ENCODE measurements at places on chromosomes 1 and 21. TPM values are rescaled to one million over a fixed set of nuclear protein-coding genes. Genes with fewer than 3 reads are reported as not detected.
A peak's percentile ranks its signal among the peaks of the same experiment; 100 is the strongest.

DNA sequence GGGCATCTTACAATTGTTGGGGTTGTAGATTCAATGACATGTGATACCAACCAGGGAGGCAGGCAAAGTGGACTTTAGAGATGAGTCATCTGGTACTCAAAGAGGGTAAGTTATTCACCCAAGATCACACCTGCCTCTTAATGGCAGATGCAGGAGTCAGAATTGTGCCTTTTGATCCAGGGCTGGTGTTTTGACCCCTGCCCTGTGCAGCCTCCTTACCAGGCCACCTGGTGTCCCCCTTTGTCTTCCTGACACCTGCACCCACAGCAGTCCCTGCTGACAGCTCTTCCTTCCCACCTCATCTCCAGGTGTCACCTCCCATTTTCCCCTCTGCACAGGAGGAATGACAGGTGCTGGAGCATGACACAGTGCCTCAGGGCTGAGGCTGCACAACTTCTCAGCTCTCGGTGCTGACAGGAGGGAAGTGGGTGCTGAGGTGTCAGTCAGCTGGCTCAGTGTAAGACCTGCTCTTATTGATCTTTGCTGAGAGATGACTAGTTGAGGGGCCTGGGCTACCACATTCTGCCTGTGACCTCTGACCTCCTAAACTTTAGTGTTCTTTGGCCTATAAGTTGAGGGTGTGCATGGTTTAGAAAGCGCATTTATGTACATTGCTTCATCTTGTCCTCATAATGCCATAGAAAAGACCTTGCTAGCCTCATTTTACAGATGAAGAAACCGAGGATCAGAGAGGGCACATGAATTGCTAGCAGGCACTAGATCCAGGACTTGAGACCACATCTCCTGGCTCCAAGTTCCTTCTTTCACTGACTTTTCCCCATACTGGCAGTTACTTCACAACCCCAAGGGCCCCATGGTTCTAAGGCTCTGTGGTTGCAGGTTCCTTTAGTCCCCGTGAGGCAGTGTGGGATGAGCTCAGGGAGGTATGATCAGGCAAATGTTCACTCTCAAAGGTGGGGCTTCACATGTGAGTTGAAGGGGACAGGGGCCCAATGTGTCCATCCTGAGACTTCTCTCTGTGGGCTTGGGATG, 31.3 kb downstream of the CACNA1E start:
- H3K4me3 ChIP-seq = no peak overlapping the region
- no peak overlapping the region for H3K27ac ChIP-seq
- no peaks in the 10 kb centered on the region for H3K4me1 ChIP-seq
- no peaks in the 10 kb centered on the region for H3K27me3 ChIP-seq

GRCh38 chr1:78840453-78841271, 165.9 kb downstream of the ADGRL4 start:
- no peak overlapping the region for H3K4me3 ChIP-seq
- H3K27me3 ChIP-seq = no peaks in the 10 kb centered on the region
- H3K4me1 ChIP-seq = peaks cover 5% of the 10 kb centered on the region
- no peaks in the 10 kb centered on the region for H3K36me3 ChIP-seq
- no peak for DNase-seq
- no peak overlapping the region for H3K27ac ChIP-seq

- H3K4me1 ChIP-seq = no peaks in the 10 kb centered on the region
- no peaks in the 10 kb centered on the region for H3K27me3 ChIP-seq
- H3K36me3 ChIP-seq = no peaks in the 10 kb centered on the region
- no peak overlapping the region for H3K27ac ChIP-seq
Observed at GRCh38 chr1:224761245-224761644, 145.1 kb downstream of the CNIH3 start.

DNA sequence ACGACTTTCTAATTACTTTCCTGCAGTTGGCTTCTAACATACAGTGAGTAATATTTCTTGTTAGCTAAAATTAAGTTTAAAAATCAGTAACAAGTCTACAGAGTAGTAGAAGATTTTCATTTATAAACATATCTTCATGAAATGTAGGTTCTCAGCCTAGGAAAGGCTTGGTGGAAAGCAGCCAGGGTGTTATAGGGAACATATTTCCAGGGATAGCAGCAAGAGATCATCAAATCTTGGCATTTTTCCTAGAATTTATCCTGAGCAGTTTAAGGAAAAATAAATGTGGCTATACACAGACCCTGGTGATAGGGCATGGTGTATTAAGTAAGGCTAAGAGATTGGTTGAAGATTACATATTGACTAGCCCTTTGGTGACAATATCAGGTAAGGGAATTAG, 203.5 kb upstream of the NEGR1 start:
- H3K27me3 ChIP-seq = no peaks in the 10 kb centered on the region
- no peaks in the 10 kb centered on the region for H3K36me3 ChIP-seq
- no peak overlapping the region for H3K27ac ChIP-seq
- no peak for DNase-seq
- H3K4me1 ChIP-seq = no peaks in the 10 kb centered on the region
- H3K4me3 ChIP-seq = no peak overlapping the region

GRCh38 chr1:29826646-29827045, 590.3 kb downstream of the PTPRU start:
- DNase-seq = no peak
- no peak overlapping the region for H3K27ac ChIP-seq
- H3K36me3 ChIP-seq = no peaks in the 10 kb centered on the region

DNA sequence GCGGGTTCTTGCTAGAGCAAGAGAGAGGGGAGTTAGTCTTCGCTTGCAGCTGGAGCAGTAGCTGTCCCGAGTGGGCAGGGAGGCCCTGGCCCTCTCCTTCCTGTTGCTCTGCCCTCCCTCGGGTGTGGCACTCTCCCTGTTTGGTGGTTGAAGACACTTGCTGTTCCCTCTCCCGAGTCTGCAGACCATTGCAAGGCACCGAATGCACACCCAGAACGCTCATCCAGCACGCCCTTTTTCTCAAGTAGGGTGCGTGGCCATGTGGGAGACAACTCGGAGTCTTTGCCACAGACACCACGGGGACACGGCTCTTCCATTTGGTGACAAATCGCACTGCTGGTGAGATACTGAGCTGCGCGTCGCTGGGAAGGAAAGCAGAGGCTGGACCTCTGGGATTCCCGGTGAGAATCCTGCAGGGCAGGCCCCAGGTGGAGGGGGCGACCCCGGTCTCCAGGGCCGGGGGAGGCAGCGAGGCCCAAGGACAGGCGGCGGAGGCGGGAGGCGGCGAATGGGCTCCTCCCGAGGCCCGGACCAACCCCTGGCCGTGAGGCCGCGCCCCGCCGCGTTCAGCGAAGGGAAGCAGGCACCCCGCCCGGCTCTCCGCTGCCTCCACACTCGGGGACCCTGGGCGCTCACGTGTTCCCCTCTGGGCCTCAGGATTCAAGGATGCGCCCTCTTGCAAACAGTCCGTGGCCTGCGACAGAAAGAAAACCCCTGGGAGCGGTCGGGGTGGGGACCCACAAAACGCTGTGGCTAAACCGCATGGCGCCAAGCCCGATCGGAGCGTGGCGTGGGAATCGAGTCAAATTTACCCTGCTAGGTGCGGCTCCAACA, 10.4 kb upstream of the TMEM200B start:
- no peak overlapping the region for H3K27ac ChIP-seq
- H3K27me3 ChIP-seq = no peaks in the 10 kb centered on the region
- H3K4me3 ChIP-seq = no peak overlapping the region
- H3K36me3 ChIP-seq = no peaks in the 10 kb centered on the region

DNA sequence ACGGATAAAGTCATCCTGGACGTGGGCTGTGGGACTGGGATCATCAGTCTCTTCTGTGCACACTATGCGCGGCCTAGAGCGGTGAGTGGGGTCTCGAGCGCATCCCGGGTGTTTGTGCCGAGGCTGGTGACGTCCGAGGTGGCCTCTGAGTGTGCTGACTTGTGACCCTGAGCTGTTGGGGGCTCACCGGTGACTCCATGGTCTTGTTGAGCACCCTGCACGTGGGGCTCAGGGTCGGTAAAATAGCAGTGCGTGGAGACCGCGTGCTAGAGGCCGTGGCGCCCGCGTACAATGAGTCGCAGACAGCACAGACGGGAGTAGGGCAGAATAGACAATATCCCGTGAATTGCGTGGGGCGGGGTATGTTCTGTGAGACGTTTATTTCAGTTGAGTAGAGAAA, 13.1 kb downstream of the PRMT2 start:
- no peak overlapping the region for H3K4me3 ChIP-seq
- H3K4me1 ChIP-seq = no peaks in the 10 kb centered on the region
- H3K36me3 ChIP-seq = peaks cover 35% of the 10 kb centered on the region
- H3K27ac ChIP-seq = no peak overlapping the region

The CD1E gene
- not detected for total RNA-seq

GRCh38 chr1:21622466-21623315, 46.5 kb downstream of the RAP1GAP start:
- no peaks in the 10 kb centered on the region for H3K36me3 ChIP-seq
- no peak overlapping the region for H3K4me3 ChIP-seq
- DNase-seq = peak; percentile 38
- H3K4me1 ChIP-seq = no peaks in the 10 kb centered on the region
